ENCODE measurements at places on chromosomes 2 and 18.

DNA sequence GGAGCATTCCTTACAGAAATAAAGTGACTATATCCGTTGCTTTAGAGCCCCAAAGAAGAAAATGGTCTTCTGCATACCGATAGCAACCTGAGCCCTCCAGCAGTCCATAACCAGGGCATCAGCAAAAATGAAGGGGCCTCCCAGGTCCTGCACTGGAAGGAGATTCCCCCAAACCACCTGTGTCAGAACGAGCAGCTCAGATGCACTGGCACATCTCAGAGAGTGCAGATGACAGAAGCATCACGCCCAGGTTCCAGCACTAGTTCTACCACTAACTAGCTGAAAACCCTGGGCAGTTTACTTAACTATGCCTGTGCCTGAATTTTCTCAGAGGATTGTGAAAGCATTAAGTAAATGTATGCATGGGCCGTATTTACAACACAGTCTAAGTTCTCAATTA is 466.7 kb upstream of the MYT1L start:
- DNase-seq = no peak

- no peak for DNase-seq
These were observed 30.9 kb downstream of the MEMO1 start for GRCh38 chr2:31979956-31980355.

- no peak for DNase-seq
These were observed 72.7 kb upstream of the STON1 start for GRCh38 chr2:48457227-48457626.

GRCh38 chr2:168678153-168678853 is 124.1 kb upstream of the NOSTRIN start:
- no peak for DNase-seq

DNA sequence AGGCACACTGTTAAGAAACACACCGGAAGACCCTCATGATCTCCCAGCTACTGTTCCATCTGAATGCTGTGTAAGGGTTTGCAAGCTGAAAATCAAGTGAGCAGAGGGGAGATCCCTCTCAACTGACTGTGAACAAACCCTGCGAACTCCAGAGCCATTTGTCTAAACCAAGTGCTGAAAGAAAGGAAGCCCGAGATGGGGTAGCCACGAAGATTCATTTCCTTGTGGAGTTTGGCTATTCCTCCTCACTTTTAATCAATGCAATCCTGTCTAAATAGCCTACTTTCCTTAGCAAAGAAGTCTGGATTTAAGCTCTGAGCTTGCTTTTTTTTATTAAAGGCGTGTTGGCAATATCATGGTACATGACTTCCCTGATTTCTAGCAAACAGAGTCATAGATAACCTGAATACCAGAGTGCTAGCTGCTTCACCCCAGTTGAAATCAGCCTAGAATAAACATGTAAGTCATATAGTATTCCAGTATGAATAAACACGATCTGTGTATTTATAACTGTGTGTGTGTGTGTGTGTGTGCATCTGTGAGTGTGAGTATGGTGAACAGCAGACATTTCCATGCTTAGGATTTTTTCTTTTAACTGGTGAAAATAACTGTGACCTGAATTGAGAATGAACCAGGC is 365.2 kb downstream of the ZNF521 start:
- DNase-seq = no peak

DNA sequence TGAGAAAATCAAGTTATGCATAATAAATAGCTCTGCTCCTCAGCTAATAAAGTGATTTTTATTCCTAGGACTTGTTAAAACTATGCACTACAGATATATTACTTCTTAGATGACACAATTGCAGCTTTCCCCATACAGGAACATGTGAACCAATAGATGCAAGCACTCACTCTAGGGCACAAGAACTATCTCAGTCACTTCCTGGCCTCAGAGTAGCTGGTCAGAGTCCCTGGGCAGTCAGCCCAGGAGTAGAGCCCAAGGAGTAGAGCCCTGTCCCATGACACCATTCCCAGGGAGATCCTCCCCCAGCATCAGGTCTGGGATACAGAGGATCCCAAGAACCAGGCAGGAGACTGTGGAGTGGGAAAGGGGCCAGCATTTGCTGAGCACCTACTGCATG is 2.7 kb downstream of the TNS1 start:
- no peak for DNase-seq

- no peak for DNase-seq
These were observed 13.6 kb upstream of the CXCR4 start for GRCh38 chr2:136131484-136131960.

DNA sequence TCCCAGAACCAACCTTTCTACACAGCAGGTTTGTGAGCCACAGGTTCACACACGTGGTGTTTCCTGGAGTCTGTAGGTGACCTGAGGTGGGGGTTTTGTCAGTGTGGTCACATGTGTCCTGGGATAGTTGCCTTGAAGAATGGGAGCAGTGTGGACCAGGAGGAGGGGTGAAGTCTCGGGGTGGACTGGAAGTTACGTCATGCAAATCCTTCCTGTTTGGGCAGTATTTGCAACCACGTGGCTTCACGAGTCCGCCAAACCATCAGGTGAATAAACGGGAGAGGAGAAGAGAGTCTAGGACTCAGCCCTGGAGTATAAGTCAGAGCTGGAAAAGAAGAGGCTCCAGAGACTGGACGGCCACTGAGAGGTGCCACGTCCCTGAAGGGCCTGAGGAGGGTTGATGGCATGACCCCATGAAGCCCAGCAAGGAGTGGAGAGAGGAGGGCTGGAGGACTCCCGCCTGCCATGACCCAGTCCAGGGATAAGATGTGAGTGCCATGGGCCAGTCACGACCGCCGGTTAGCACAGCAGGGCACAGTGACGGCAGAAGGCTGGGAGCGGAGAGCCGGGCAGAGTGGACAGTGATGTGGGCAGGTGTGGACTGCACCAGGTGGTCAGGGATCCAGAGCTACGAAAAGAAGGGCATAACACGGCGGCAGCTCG is 16.5 kb downstream of the LPIN1 start:
- no peak for DNase-seq

DNA sequence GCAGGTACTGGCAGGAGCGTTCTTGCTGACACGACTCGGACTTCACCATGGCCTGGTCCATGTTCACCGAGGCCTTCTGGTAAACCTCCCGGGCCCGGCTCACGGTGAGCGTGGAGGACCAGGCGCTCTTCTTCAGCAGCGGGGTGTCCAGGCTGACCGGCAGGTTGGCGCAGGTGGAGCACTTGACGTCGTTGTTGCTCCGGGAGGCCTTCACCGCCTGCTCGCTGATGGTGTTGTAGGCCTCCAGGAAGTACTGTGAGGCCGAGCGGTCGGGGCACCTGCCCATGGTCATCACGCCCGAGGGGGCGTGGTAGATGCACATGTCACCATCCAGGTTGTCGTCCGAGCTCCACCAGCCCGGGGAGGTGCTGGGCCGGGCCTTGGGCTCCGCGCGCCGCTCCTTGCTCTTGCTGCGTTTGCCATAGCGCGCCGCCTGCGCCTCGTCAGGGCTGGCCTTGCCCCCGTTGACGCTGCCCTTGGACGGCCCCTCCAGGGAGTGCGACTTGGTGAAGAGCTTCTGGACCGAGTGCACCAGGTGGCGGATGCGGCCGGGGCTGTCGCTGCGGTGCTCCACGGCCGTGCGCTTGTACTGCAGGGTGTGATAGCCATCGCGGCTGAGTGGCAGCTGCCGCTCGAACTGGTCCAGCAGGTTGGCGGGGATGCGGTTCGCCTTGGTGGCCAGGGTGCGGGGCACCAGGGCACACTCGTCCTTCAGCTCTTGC is 429.3 kb downstream of the TGIF1 start:
- DNase-seq = no peak

- DNase-seq = no peak
These were observed 94.0 kb downstream of the PLA2R1 start for GRCh38 chr2:159968279-159968900.

GRCh38 chr18:2087877-2088673 is 483.2 kb downstream of the METTL4 start:
- no peak for DNase-seq

GRCh38 chr2:113078350-113078839 is 10.6 kb downstream of the IL1F10 start:
- no peak for DNase-seq

- DNase-seq = no peak
These were observed 33.7 kb upstream of the WDR75 start for GRCh38 chr2:189407281-189408209.

GRCh38 chr2:173393186-173393585 is 38.5 kb downstream of the CDCA7 start:
- no peak for DNase-seq

DNA sequence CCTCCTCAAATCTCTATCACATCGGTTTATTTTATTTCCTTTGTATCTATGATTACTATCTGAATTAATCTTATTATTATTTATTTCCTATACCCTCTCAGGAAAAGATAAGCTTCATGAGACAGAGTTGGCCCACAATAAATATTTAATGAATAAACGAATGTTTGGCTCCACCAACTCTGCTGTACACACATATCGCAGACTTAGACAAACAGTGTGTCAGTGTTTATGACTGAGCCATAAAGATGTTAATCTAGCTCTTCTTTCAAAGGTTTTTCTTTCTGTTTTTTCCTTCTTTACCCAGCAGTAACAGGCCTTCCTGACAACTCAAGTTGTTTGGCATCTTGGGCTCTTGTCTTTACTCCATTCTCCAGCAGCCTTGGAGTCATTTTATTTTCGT is 329.5 kb downstream of the CDH2 start:
- no peak for DNase-seq

DNA sequence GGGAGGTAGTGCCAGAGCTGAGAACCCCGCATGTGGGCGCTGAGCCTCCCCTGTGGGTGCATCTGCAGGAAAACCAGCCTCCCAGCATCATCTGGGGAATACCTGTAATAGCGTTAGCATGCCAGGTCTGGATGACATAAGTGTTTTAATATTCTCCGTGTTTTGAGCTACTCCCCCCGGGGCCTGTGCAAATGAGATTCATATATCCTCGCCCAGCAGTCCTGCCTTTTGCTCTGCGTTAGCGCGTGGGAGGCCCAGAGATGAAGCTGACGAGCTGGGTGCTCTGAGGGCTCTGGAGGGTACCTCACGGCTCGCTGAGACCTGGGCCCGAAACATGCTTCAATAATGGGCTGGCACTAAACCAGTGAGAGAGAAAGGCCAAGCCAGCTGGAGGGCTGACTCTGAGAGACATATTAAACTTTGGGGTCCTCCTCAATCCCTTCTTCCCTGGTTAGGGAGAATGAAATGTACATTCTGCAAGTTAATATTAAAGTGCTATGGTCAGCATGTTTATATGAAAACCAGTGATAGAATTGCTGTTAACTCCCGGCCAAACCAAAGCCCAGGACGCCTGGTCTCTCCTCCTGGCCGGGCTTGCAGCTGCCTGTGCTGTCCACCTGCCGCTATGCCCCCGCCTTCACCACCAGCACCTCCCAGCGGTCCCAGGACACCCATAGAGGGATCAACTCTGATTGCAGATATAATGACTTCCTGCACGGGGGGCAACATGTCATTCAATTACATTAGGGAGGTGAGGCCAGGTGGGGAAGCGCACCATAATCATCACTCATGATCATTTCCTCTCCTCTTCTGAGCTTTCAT is 77.0 kb downstream of the EDAR start:
- no peak for DNase-seq

- no peak for DNase-seq
These were observed 111.8 kb downstream of the PXDN start for GRCh38 chr2:1632510-1632909.

DNA sequence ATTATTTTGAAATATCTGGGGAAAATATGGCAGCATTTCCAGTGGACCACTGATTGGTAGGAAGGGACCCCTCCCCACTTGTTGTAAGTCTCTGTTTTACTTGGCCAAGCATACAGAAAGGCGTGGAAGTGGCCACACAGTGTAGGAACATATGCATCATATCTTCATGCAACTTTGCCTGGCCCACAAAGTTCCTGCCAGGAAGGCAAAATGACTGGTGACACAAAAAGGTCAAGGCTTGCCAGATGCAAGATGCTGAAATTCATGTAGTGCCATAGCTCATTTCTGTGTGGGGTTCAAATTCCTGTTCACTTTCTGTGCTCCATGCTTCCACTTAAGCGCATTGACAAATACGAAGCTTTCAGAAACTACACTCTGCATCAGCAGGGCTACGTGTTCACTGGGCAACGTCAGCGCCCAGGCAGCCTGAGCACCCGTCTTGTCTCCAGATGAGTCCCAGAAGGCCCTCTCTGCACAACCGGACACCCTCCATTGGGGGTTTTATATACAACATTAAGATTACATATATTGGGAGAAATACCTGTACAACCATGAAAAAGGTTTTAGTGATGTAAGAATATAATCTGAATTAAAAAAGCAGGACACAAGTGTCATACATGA is 3.6 kb downstream of the DYNC2LI1 start:
- DNase-seq = no peak

- DNase-seq = no peak
These were observed 136.2 kb upstream of the CDCA7 start for GRCh38 chr2:173218326-173219056.

GRCh38 chr2:199552141-199552540 is 94.4 kb upstream of the SATB2 start:
- no peak for DNase-seq

GRCh38 chr2:201182650-201183364 is at the start of gene CASP10:
Gene CASP10 (plus strand): TSS chr2:201183141. CDS start chr2:201185778, 2,637 bp downstream.
- no peak for DNase-seq

DNA sequence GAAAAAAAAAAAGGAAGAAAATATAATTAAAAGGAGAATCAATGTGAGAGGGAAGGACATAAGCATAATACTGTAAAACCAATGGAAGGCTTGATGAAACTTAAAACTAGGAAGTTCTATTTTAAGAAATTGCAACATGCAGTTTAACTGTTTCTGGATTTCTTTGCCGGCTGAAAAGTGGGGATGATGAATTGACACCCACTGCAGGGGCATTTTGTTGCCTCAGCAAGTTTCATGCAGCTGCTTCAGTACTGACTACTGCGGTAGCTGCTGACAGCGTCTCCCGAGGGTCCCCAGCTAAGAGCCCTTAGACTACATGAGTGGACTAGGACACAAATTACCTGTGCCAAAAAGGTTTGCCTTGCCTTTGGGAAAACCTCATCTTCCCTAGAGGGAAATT is 69.2 kb downstream of the B3GNT2 start:
- DNase-seq = no peak

DNA sequence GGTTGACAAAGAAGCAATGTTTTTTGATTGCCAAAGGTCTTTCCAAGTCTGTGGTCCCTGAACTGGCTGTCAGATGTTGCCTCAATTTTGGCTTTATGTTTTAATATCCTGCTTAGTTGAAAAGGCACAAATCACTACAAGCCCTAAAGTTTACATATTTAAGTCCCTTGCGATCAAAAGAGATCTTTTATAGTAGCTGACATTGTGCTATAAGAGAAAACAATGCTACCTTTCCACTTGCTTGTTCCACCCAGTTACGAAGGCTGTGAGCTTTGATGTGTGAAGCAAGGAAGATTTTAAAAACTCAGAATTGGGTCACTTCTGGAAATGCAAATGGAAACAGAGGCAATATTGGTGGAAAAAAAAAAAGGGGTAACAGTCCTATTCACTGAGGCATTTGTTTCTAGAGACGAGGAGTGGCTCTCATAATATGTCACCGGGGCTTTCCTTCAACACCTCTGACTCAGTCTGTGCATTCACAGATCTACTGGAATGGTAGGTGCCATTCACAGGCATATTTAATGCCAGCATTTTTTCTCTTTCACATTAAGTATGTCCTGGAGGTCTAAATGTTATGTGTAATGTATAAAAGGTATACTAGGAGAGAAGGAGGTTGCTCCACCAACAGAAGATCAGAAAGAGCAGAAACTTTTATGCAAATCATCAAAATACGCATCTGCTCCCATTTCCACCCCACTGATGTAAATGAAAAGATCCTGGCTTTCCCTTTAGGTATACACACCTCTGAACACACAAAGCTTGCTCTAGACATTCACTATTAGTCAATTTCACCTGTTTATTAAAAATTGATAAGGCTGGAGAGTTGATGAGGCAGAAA is 91.8 kb downstream of the TGIF1 start:
- DNase-seq = peak; percentile 35

- DNase-seq = no peak
These were observed 95.5 kb upstream of the COL3A1 start for GRCh38 chr2:188878716-188879115.

- DNase-seq = no peak
These were observed 134.7 kb upstream of the SMIM21 start for GRCh38 chr18:75562216-75562615.

All from stimulated activated CD4-positive, alpha-beta T cell treated with anti-CD3 and anti-CD28 coated beads, Interleukin-2, amount 100 ng/mL, for 24 hours (primary cell).